AG04449 (cell line): ENCODE measurements at places on chromosomes 5 and 9.
A peak's percentile ranks its signal among the peaks of the same experiment; 100 is the strongest.

- DNase-seq, result no peak
Measured at GRCh38 chr5:149174847-149175234, 33.5 kb downstream of the ABLIM3 start.

DNA sequence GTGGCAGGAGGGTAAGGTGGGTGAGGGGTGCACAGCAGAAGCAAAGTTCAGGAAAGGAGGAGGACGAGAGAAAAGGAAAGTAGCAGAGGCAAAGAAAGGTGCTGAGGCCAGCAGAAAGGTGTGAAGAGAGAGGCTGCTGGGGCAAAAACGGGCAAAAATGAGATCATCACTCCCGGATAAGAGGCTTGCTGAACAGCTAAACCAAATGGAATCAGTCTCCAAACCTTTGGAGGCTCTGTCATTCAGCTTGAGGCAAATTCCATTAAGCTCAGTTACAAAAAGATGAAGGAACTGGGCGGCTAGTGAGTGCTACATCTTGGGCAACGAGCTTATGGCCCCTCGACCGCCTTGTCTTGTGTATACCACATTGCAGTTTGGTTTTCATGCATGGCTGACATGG is 136.4 kb downstream of the FSTL4 start:
- no peak for DNase-seq

DNA sequence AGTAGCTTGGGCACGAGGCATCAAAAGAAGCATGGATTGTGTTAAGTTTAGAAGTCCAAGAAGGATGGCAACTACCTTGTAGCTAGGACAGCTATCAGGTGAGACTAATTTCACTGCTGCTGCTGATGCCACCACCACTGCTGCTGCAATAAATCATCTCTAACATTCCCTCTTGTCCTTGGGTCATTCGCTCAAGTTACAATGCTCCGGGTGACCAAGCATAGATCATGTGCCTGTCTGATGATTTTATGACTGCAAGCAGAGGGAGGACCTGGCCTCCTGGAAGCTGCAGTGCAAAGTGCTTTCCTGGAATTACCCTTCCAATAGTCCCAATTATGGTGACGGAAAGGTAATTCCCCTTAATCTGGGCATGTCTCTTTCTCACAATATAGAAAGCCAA is 334.4 kb downstream of the PRELID2 start:
- DNase-seq, result no peak

DNA sequence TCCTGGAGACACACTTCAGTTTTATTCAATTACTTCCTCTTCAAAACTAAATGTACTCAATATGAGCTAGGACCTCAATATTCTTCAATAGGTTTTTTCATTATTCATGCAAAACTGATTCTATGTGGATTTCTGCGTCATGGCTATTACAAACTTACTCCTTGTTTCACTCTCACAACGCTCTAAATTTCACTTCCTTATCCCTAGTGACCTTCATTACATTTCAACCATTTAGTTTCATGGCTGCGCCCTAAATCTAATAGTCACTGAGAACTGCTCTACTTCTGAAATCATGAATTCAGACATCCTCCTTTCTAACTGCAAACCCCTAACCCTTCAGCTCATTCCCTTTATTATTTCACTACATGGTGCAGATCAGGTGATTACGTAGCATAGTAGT is 93.9 kb downstream of the SLC25A46 start:
- DNase-seq, result no peak

DNA sequence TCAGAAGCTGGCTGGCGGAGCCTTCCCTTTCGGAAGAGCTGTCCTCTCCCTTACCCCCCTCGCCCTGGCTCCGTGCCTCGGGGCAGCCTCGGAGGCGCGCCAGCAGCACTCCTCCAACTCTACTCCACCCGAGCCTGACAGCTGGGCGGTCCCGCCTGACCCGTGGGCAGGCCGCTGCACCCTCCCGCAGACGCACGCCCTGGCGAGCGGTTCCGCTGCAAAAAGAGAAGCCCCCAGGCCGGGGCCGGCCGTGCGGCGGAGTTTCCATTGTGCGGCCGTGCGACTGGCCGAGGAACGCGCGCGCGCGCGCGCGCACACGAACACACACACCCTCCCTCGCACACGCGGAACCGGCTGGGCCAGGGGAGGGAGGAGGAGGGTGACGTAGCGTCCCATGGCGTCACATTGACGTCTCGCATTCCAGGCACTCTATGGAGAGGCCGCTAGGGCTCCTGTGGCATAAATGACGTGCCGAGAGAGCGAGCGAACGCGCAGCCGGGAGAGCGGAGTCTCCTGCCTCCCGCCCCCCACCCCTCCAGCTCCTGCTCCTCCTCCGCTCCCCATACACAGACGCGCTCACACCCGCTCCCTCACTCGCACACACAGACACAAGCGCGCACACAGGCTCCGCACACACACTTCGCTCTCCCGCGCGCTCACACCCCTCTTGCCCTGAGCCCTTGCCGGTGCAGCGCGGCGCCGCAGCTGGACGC is at the start of gene NR4A3:
TSS of gene NR4A3 (plus strand) at position 490 of the 713 bp plus-strand sequence. CDS start 6,158 bp downstream, outside the sequence.
- DNase-seq, result peak; percentile 88

GRCh38 chr5:2374703-2375102 is 376.8 kb downstream of the IRX2 start:
- no peak for DNase-seq

GRCh38 chr5:102433473-102433872 is 65.3 kb downstream of the SLCO6A1 start:
- DNase-seq, result no peak
